Activated effector memory CD4-positive, alpha-beta T cell treated with anti-CD3 and anti-CD28 coated beads, Interleukin-2, amount 50 U/mL, for 16 hours (primary cell): ENCODE measurements at places on chromosomes 12 and 14.
A peak's percentile ranks its signal among the peaks of the same experiment; 100 is the strongest.

DNA sequence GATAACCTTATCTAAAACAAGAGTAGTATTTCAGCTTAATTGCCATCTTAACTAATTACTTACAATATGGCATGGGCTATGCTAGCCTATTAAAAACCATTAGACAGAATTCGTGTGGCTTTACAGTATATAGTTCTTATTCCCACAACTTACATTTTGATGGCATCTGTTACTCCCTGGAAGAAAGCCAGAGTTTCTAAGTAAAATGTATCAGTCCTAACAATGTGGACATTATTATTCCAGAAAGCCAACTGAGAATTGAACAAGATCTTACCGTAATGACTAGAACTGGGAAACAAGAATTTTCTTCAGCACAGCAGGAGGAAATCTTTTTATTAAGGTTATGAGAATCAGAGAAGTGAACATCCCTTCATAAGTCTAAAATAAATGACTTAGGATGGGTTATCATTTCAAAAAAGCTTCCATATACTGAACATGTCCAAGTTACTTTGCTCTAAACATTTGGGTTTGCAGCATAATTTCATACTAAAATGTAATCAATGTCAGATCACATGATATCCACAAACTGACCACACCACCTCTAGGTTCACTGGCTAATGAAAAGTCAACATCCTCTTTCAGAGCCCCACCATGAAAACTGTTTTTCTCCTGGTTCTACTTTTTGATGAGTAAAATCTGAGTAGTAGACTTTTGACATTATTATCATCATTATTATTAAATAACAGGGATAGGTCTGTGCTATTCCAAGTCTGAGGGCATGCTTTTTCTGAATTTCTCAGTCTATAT lies 179.7 kb downstream of the SSPN start:
- no peak for DNase-seq

GRCh38 chr12:62512901-62513300 lies 46.3 kb downstream of the MON2 start:
- no peak for DNase-seq

GRCh38 chr12:2156333-2156732 lies 103.5 kb downstream of the CACNA1C start:
- DNase-seq, result no peak

DNA sequence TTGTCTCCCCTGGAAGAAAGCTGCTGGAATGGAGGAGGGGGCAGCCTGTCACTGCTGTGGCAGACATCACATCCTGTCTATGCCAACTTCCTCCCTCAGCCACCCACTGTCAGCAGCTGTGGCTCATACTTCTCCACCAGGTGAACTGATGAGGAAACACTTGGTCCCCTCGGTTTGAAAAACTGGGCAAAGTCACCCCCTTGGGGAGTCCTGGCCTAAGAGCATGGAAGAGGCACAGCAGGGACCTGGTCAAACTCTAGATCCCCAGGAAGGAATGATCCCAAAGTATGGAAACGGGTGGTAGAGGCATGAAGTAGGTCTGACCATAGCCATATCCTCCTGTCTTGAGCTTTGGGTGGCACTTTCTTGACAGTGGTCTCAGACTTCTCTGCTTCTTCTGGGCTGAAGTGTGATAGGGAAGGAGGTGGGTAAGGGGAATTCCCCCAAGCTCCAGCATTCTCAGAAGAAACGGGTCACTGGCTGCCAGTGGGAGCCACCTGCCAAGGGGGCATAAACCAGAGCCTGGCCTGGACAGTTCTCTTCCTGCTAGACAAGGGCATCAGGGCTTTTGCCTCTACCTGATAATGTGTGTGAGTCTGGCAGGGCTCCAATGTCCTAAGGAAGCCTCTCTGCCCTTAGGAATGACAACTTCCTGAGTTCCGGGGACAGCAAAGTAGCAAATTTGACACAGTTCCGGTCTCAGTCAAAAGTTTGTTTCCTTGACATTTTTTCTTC lies 36.0 kb downstream of the FMNL3 start:
- DNase-seq, result peak; percentile 84

GRCh38 chr12:91224401-91224800 lies 41.8 kb upstream of the DCN start:
- no peak for DNase-seq

GRCh38 chr12:26713885-26714383 lies 119.1 kb downstream of the ITPR2 start:
- DNase-seq, result no peak

- DNase-seq, result no peak
These were observed 83.6 kb downstream of the BBS10 start for GRCh38 chr12:76264611-76265012.

DNA sequence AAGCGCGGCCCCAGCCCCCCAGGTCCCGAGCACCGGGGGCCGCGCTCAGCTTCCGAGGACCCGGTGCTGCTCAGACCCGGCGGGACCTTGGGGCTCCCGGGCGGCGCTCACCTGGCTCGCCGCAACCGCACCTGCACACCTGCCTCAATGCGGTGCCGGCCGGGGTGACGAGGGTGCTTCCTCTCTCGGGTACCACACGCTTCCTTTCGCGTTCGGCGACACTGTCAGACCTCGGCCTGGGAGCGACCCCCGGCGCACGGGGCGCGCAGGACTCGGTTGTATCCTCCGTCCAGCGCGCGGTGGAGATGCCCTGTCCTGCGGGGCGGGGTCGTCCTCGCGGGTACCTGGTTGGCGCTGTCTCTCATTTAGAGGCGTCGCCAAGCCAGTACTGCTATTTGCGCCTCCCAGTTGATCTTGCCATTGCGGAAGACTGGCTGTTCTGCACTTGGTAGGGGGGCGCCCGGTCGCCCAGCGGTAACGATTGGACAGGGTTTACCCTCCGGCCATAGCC lies 718 bp downstream of the PACS2 start:
- peak; percentile 83 for DNase-seq
